ENCODE measurements at places on chromosomes 13 and 19. TPM values are rescaled to one million over a fixed set of nuclear protein-coding genes. Genes with fewer than 3 reads are reported as not detected.

PTGER1 gene
- total RNA-seq, result 0.17 TPM

LRRC8E gene
- total RNA-seq, result 0.51 TPM

DNA sequence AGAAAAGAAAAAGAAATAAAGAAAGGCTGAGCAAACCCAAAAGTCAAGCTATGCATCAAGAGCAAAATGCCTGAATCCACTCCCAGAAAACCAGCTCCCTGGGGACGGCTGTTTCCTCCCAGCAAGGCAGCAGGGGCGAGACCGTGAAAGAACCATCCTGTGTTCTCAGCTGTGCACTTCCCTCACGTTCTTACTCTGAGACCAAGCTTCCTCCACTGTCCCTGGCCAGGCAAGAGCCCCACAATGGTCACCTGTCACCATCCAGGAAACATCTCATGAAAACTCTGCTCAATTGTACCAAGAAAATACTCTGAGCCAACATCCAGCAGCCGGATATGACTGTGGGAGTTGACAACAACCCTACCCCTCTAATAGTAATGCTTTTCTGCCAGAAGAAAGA, 22.9 kb downstream of the RAB20 start:
- DNase-seq, result peak; percentile 59

- no peak for DNase-seq
Measured at GRCh38 chr13:72163678-72164077, 296.7 kb upstream of the DACH1 start.

DNA sequence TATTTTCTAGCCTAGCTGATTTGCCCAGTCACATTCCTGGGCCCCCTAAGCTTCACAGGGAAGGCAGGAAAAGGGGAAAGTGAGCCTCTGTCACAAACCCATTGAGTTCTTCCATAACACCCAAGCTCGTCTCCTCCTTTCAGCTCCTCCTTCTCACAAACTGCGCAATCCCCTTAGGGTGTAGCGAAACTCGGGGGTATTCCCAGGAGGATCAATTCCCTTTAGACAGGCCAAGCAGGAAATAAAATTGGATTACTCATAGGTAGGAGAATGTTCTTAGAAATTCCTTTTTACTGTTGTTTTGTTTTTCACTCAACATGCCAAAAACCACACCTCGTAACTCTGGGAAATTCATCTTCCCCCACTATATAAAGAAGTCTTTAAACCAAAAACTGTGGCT, 139.3 kb downstream of the IRS2 start:
- no peak for DNase-seq

Data from dermis blood vessel endothelial cell (primary cell).